Urinary bladder (tissue), 4 donors: ENCODE measurements at places on chromosomes 12 and 14. TPM values are rescaled to one million over a fixed set of nuclear protein-coding genes. Genes with fewer than 3 reads are reported as not detected.

GRCh38 chr14:56742391-56742878 is 67.8 kb downstream of the OTX2 start:
- DNase-seq: no peak

GRCh38 chr14:34718750-34719304 is 4.4 kb upstream of the CFL2 start:
- DNase-seq: no peak

DNA sequence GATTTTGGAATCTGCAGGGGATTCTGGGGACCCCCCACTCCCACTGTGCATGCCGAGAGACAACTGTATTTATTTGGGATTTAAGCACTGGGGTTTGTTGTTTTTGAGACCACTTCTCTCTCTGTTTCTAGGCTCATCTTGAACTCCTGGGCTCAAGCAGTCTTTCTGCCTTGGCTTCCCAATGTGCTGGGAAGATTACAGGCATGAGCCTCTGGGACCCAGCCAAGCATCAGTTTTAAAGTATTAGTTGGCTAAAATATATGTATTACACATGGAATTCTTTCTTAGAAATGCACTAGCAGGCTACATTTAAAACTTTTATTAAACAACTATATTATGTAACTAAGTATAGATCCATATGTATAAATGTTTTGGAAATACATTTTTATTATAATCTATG is 78.3 kb downstream of the AEBP2 start:
- DNase-seq: no peak

DNA sequence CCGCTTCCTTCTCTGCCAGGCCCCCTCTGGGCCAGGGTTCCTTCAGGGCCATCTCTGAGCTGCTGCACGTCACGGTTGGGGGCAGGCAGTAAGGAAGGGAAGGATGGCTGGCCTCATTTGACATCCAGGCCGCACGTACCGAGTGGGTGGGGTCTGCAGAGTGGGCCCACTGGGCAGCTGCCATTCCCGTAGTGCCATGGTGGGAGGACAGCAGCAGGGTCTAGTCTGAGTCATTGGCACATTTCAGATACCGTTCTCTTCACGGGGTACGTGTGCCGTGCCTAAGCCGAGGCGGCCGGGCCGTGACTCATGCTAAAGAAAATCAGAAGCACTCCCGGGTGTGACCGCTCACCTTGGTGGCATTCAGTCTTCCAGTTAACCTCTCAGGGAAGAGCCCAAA is 43.9 kb downstream of the IL31 start:
- DNase-seq: no peak

GRCh38 chr14:74217672-74218448 is 21.4 kb upstream of the VSX2 start:
- DNase-seq: no peak

GRCh38 chr12:45337835-45338234 is 121.9 kb downstream of the ANO6 start:
- DNase-seq: no peak

DNA sequence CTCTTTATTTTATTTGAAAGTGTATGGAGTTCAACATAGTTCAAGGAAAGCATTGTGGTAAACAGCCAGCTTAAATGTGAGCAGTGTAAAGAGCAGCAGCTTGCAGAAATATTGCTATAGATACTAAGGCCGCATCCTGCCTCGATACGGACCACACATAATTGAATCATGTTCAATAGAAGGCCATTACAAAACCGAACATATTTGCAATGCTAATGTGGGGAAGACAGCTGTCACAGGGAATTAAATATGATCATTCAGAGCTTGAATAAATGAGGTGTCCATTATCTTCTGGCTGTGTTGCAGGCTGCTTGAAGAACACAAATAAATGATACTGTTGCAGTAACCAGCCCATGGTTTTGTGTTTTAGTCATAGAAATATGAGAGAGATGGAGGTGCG is 173.2 kb downstream of the BRMS1L start:
- no peak for DNase-seq

GRCh38 chr14:101352567-101352966 is 208.7 kb upstream of the DIO3 start:
- DNase-seq: no peak

DNA sequence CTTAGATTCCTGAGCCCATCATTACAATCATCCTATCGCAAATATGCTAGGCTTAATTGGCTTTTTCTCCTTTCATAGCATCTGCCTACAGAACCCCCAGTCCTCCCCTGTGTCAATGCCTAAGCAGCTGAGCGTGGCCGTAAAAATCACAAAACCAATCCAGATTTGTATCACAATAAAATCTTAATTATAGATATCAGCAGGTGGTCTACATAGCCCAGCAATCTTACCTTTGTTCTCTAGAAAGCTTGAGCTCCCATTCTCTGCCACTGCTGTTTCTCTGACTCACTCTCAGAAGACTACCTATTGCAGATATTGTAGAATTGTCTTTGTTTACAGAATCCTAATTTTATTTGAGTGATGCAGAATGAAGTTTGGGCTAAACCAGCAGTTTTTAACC is 37.9 kb upstream of the PPM1A start:
- no peak for DNase-seq

DNA sequence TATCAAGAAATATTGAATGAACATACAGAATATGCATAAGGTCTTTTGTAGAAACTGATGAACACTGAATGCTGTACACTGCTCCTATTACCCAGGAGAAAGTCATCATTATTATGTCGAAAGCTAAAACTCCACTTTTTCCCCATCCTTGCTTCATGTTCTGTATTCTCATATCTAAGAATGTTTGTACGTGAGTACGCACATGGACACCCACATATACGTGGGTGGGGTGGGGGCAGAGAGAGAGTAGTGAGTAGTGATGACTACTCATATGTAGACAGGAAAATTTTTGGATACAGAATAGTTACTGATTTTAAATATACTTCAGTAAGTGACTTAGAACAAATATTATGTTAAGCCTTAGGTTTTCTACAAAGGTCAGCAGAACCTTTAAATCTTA is 75.1 kb downstream of the FERMT2 start:
- DNase-seq: no peak

DNA sequence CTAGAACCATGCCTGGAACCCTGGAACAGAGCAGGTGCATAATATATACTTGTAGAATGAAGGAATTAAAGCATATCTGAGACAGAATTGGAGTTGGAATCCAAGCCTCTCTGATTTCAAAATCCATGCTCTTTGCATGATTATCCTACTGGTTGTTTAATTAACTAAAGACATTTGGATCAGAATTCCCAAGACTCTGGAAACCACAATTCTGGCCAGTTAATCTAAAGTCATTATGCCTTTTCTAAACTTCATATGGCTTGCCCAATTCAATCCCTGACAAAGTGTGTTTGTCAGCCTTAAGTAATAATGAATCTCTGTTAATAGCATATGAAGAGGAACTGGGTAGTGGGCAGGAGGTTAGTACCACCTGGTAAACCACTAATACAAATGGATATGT is 422.6 kb downstream of the ATP23 start:
- DNase-seq: no peak

DNA sequence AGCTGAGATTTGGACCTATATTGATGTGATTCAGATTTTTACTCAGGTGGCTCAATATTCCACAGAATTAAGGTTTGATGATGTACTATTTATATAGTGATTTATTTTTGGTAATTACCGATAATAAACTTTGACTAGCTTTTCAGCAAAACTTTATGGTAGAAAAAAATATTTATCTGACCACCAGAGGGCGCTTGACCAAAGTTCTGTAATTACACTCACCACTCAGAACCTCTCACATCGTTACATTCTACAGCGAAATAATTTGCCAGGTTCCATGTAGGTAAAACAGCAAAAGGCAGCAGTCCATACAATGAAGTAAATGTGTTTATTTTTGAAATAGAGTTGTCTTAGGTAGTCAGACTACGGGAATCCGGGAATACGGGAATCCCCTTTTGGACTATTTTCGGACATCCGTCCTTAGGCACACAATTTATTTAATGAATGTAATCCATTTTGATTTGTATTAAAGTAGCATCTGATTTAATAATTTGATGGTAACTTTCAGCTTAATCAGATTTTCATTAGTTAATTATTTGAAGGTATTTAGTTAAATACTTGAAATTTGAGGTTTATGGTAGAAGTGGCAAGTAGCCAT is 143.0 kb upstream of the DDHD1 start:
- DNase-seq: no peak

- DNase-seq: no peak
Observed at GRCh38 chr12:114391088-114391487, 14.9 kb downstream of the TBX5 start.

GRCh38 chr12:127660961-127661360 is 606.0 kb upstream of the TMEM132C start:
- DNase-seq: no peak

GRCh38 chr12:29591140-29592020 is 93.9 kb upstream of the OVCH1 start:
- no peak for DNase-seq

DNA sequence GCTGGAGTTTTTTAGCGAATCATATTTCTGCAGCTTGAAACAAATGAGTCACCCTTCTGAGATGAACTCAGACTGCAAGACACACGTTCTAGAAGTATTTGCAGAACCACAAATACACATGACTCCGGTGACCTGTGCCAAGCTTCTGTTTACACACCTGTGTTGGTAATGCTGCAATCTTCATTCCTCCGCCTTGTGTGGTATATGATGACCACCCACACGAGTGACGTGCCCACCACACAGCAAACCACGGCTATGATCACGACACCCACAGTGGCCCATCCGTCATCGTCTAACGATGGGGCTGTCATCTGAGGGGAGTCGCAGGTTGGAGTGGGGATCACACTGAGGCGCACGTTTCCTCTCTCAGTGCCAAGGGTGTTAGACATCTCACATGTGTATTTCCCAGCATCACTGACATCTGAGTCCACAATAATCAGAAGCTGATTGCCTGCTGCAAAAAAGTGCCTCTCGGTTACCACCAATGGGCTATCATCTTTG is 43.0 kb downstream of the LRIG3 start:
- no peak for DNase-seq

GRCh38 chr12:103273645-103274044 is 222.1 kb downstream of the C12orf42 start:
- no peak for DNase-seq

DNA sequence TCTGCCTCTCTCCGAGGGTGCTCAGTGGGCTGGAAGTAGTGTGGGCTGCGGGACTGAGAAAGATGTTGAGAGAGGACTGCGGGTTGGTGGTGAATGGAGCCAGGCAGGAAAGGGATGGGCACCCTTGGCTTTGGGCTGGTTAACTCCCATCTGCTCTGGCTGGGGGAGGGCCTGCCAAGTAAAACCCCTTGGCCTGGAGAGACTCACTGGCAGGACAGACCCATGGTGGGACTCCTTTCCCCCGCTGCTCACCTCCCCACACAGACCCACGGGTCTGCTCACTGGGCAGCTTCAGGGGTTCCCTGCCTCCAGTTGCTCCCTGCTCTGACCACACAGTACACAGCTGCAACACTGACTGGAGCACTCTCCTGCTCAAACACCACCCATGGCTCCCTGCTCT is 54.1 kb downstream of the KRT80 start:
- DNase-seq: no peak

- DNase-seq: no peak
Observed at GRCh38 chr14:21326972-21327371, 47.1 kb downstream of the RPGRIP1 start.

DNA sequence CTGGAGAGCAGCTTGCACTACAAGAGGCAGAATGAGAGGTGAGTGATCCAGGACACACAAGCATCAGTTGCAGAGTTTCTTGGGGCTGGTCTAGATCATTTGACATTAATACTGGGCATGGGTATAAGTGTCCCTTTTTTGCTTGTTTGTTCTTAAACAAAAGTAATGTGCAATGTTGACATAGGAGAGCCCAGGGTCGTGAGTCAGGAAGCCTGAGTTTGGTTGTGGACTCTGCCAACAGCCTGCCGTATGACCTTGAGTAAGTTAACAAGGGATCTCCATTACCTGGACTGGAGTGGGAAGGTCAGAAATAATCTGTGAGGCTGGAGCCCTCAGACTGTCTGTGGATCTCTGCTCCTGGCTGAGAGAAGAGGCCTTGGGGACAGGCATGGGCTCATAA is 170.3 kb downstream of the KCNA5 start:
- no peak for DNase-seq

OTX2 gene
- not detected for polyA plus RNA-seq

ANKS1B gene
- 4.9 TPM for polyA plus RNA-seq

LYSET gene
- 20.3 TPM for polyA plus RNA-seq

PPP1R1A gene
- 2.5 TPM for polyA plus RNA-seq

ALG10 gene
- 1.9 TPM for polyA plus RNA-seq

AICDA gene
- polyA plus RNA-seq: 0.14 TPM
